C1 segment of cervical spinal cord (tissue), 14 donors: ENCODE measurements at places on chromosomes 3 and 15.

DNA sequence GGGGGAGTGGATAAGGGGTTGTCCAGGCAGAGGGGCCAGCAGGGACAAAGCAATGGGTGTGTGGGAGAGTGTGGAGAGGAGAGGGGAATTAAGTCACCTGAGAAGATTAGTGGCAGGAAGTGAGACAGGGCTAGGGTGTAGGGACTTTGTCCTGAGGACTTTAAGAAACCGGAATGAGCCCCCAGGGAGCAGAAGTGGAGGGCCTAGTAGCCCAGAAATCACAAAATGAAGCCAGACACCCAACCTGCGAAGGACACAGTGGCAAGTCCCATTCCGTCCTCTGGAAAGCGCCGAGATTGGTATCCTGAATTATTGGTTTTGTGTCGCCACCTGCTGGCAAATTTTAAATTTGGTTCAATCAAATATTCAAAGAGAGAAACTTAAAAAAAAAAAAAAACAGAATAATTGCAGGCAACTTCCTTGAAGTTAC, 78.0 kb upstream of the SLC25A36 start:
- no peak for DNase-seq

DNA sequence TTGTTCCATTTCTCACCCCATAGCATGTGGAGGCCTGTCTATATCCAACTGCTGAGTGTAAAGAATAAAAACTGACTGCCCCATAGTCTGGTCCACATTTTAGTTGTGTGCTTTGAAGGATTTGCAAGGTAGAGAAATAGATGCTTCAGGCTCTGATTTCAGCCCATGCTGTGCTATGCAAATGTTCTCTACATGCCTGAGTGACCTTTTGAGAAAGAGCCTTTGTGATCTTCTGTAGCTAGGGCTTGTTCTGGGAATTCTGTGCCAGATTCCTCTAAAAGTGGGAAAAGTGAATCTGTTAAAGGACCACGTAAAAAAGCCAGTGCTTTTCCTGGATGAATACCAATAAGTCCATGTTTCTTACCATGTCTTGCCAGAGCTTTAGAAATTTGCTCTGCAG, 5.2 kb downstream of the KCTD6 start:
- DNase-seq, result no peak

- DNase-seq, result no peak
Observed at GRCh38 chr3:133934996-133935842, 39.5 kb upstream of the RAB6B start.

GRCh38 chr15:66927201-66928077, 138.0 kb upstream of the SMAD3 start:
- DNase-seq, result no peak

- no peak for DNase-seq
Observed at GRCh38 chr15:82875411-82876003, 66.1 kb downstream of the WHAMM start.

GRCh38 chr3:43966126-43966525, 275.4 kb downstream of the ABHD5 start:
- DNase-seq, result no peak

GRCh38 chr15:89472785-89473256, 23.6 kb downstream of the RHCG start:
- DNase-seq, result no peak

- no peak for DNase-seq
Observed at GRCh38 chr15:31458596-31459399, 132.2 kb downstream of the KLF13 start.

- no peak for DNase-seq
Observed at GRCh38 chr3:55648591-55649318, 161.6 kb upstream of the WNT5A start.
